Ovary (tissue), 10 donors: ENCODE measurements at places on chromosomes 3 and 15. TPM values are rescaled to one million over a fixed set of nuclear protein-coding genes. Genes with fewer than 3 reads are reported as not detected.

The PPP2R3A gene
- polyA plus RNA-seq: 7.8 TPM

The ANKRD63 gene
- polyA plus RNA-seq: not detected

The CCR4 gene
- polyA plus RNA-seq: 0.02 TPM

The FAM3D gene
- not detected for polyA plus RNA-seq

The CATSPER2 gene
- polyA plus RNA-seq: 2.5 TPM

The CIDEC gene
- polyA plus RNA-seq: 1.4 TPM

The WNT7A gene
- polyA plus RNA-seq: not detected

The RBP2 gene
- 0.13 TPM for polyA plus RNA-seq

The CCR9 gene
- polyA plus RNA-seq: 0.05 TPM

The FHIT gene
- 10.4 TPM for polyA plus RNA-seq

The FOXL2NB gene
- polyA plus RNA-seq: 39.3 TPM

The GNAT1 gene
- not detected for polyA plus RNA-seq

The PLA1A gene
- 2.2 TPM for polyA plus RNA-seq

The ERICH6 gene
- polyA plus RNA-seq: 0.04 TPM

The IMPG2 gene
- polyA plus RNA-seq: 0.22 TPM

The XXYLT1 gene
- 10.6 TPM for polyA plus RNA-seq

The SKOR1 gene
- polyA plus RNA-seq: 0.05 TPM

The NTRK3 gene
- polyA plus RNA-seq: 2.6 TPM

The ZPLD1 gene
- 0.34 TPM for polyA plus RNA-seq

The AADAC gene
- 0.21 TPM for polyA plus RNA-seq

The FBXW12 gene
- 0.33 TPM for polyA plus RNA-seq

The DLG1 gene
- 20.5 TPM for polyA plus RNA-seq
